KBM-7 (cell line): ENCODE measurements at places on chromosomes 7 and 10.

- no peak for DNase-seq
Measured at GRCh38 chr10:77827366-77827765, 99.2 kb downstream of the DLG5 start.

DNA sequence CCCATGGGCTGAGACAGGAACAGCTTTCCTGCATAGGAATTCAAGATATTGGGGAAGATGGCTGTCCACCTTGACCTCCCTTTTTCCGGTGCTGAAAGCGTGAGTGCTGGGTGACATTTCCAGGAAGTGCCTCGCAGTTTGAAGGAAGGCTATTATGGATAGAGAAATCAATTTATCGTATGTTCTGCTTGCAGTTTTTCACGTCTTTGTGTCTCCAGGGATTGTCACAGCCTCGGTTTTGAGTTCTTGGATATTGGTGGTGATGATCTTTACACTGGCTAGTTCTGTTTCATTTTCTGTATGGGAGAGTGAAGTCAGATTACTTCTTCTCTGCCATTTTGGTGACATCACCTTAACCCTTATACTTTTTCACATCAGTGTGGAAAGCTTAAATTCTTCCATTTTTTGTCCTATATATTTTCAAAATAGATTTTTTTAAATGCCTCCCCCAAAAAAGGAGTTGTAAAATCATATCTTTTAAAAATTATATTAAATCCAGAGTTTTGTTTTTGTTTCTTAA is 102.5 kb upstream of the APBB1IP start:
- no peak for DNase-seq

- no peak for DNase-seq
Measured at GRCh38 chr7:124649397-124650014, 116.1 kb downstream of the GPR37 start.

GRCh38 chr7:95454438-95455045 is 19.7 kb upstream of the PON2 start:
- no peak for DNase-seq

DNA sequence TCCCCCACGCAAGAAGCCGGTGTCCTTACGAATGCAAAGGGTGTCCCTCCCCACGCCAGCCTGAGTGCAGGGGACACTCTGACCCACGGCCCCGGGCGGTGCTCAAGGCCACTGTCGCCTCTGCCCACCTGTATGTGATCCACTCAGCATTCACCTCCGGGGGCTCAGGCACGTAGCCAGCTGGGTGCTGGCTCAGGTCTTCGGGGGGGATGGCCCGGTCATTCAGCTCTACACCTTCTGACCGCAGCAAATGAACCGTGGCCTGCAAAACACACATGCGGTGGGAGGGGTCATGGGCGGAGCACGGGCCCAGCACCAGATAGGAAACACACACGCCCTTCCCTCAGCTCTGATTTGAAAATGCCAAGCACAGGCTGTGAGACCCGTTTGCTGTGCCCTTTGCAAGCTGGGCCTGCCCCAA is 25.9 kb downstream of the CFAP46 start:
- no peak for DNase-seq

- no peak for DNase-seq
Measured at GRCh38 chr10:13987446-13987845, 343.3 kb downstream of the FRMD4A start.

DNA sequence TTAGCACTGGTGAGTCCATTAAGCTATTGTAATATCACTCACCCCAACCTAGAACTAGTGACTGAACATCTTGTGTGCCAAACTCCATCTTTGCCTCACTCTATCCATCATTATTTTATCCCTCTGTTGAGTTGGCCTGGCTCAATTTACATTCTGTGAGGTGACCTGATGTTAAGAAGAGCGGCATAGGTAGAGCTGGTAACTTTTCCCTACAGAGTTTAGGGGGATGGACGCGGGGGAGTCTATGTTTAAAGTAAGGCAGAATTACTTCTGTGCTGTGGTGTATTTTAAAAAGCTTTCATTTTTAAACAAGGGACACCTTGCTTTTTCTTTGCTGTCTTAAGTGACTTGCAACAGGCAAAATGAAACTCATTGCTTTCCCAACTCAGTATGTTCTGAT is 186.3 kb downstream of the CREB5 start:
- no peak for DNase-seq

DNA sequence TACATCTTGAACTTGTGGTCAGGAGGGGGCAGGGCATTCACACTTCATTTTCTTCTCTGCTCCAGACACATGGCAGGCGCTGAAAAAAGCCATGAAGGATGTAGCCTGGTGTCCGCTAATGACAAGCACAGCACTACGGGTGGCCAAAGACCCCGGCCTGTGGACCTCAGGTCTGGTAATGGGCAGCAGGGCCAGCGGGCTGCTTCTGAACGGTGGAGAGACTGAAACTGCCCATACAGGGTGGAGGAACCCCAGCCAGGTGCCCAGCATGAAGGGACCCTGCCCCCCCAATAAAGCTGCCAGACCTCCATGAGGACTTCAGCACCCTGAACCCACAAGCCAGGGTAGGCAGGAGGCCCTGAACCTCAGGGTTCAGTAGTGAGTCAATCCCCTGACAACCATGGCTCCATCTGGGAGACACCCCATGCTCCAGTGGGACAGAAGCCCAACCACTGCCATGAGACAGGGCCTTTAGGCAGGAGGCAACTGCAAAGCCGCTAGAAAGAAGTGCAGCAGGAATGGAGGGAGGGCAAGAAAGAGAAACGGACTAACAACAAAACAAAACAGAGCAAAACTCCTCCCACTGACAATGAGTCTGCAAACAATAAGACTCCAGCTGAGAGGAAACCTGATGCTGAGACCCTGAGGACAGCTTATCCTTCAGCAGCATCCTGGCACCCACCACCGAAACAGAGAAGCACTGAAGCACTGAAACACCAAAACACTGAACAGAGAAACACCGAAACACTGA is 140.2 kb upstream of the PPP2R2D start:
- DNase-seq: no peak
